ENCODE measurements at places on chromosomes 5 and 9.

- DNase-seq: no peak
Measured at GRCh38 chr5:17325770-17326599, 108.6 kb downstream of the BASP1 start.

GRCh38 chr5:150641006-150641570 lies 628 bp downstream of the SYNPO start:
- no peak for DNase-seq

DNA sequence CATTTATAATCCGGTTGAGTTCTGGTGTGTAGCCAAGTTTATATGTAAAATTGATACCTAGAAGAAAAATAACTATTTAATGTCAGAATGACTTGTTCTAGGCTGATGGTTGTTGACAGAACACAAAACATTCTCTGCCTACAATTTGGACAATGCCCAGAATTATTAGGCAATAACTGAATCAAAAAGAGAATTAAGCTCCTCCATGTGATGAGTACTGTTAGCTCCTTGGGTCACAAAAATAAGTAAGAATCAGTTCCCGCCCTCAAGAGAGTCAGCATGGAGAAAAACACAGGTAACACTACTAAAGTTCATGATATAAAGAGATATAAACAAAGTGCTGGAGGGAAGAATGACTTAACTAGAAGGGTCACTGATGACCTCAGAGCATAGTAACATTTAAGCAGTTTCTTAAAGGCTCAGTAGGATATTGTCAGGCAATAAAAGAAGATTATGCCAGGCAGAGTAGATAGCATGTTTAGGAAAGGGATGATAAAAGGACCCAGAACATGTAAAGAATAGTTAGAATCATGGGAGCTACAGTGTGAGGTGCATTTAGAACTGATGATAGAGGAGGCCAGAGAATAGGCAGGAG lies 200.5 kb upstream of the ACTBL2 start:
- no peak for DNase-seq

GRCh38 chr5:74619308-74619707 lies 21.2 kb downstream of the ENC1 start:
- DNase-seq: no peak

GRCh38 chr9:98403715-98404114 lies 148.3 kb upstream of the TBC1D2 start:
- no peak for DNase-seq

DNA sequence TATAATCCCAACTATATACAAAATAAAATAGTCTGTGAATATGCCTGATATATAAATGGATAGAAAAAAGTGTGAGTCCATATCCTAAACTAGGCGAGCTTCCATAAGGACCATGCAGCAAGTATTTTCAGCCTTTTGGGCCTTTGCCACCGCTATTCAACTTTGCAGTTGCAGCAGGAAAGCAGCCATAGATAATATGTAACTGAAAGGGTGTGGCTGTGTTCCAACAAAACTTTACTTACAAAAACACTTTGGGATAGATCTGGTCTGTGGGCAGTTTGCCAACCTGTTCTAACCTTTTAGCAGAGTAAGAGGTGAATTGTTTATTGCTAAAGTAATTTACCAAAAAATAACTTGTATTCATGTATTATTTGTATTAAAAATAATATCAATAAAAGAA lies 127.8 kb upstream of the GPR151 start:
- no peak for DNase-seq

DNA sequence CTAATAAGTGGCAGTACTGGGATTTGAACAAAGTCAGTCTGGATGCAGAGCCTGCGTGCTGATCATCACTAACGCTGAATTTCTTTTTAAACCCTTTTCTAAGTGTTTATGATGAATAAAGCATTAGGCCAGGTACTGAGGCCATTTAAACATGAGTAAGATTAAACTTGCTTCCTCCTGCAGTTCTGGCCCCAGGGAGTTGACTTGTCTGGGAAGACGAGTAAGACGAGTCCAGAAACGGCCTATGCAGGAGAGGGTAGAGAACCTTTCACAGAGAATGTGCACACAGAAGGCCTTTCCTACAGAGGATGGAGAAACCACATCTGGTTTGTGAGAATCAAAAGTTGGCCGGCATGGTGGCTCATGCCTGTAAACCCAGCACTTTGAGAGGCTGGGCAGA lies 42.9 kb downstream of the SPRY4 start:
- DNase-seq: no peak

- DNase-seq: no peak
Measured at GRCh38 chr9:33619666-33620404, 95.8 kb downstream of the ANKRD18B start.

- DNase-seq: no peak
Measured at GRCh38 chr5:11528720-11529119, 375.5 kb downstream of the CTNND2 start.

DNA sequence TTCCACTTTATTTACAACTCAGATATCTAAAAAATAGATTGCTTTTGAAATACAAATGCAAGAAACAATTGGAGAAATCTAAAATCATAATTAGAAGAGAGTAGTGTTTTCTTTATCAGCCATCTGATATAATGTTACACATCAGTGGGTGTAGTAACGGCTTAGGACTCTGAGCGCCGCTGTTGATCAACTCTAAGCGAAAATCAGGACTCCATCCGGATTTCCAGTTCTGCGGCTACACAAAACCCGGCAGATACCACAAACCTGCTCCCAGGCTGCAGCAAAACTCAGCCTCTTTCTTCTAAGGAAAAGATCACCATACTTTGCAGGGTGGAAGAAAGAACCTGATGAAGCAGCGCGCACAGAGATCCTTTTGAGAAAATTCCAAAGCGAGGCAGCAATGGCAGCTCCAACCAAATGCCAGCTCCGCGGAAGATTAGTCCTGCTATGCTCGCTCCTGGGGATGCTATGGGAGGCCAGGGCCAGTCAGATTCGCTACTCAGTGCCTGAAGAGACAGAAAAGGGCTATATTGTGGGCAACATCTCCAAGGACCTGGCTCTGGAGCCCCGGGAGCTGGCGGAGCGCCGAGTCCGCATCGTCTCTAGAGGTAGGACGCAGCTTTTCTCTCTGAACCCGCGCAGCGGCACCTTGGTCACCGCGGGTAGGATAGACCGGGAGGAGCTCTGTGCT lies at the start of gene PCDHGA9:
PCDHGA9 (plus strand) TSS at position 226 of the 691 bp plus-strand sequence; CDS start at position 401, 175 bp downstream.
- no peak for DNase-seq

DNA sequence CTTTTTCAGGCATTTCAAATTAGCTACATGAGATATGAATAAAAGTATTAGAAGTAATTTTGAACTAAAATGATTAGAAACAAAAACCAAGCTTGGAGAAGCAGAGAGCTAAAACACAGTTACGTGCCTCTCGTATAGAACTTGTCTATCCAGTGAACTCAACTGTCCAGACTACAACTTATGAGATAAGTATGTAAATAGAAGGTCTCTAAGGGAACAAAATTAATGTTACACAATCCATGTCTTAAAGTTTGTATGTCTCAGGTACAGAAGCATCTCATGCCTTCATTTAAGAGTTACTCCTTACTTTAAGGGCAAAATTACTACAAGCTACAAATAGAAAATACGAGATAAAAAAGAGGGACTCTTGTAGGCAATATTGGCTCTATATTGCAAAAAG lies 316.8 kb downstream of the CETN3 start:
- no peak for DNase-seq

DNA sequence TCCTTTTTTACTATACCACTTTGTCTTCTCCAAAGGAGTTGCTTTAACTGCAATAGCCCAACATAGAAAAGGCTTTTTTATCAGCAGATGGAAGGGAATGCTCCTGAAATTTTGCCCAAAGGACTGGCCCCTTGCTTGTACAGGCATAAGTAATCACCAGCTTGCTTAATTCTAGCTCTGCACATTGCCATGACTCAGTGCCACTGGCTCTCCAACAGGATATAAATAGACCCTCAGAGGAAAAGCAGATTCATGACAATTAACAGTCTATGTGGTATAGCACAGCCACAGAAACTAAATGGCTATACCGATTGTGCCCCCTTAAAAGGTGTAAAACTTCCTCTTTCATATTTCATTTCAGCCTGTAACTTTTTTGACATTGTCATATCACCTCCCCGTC lies 227.0 kb downstream of the ZNF608 start:
- no peak for DNase-seq

DNA sequence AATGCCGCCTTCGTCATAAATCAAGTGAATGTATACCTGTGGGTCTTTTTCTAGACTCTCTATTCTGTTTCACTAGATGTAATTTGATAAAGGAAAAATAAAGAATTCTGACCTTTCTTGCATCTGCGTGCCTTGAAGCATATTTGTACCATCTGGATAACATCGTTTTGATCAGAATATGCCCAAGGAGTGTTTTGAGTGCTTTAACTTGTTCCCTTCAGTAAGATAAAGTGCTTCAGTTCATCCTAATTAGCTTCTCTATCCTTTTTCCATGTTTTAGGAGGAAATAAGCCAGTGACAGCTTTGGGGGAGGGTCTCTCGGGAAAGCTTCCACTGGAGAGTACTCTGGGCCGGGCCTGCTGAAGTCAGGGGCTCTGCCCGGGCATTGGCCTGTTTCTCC lies 113.5 kb upstream of the DAP start:
- no peak for DNase-seq

- no peak for DNase-seq
Measured at GRCh38 chr5:54217826-54218503, 92.4 kb downstream of the ARL15 start.
